Glutamatergic neuron (in vitro differentiated cells): ENCODE measurements at places on chromosomes 3 and 15. TPM values are rescaled to one million over a fixed set of nuclear protein-coding genes. Genes with fewer than 3 reads are reported as not detected.

GNAT1 gene
- total RNA-seq = not detected

FANCD2OS gene
- not detected for total RNA-seq

ZNF385D gene
- 42.9 TPM for total RNA-seq

NOX5 gene
- total RNA-seq = not detected

ATP10A gene
- not detected for total RNA-seq

MLF1 gene
- 16.8 TPM for total RNA-seq

THUMPD3 gene
- 50.2 TPM for total RNA-seq

IL17RB gene
- total RNA-seq = 0.78 TPM

PATL2 gene
- not detected for total RNA-seq

CCR3 gene
- not detected for total RNA-seq

SLC9C1 gene
- not detected for total RNA-seq

C3orf80 gene
- 0.34 TPM for total RNA-seq

FBXL2 gene
- total RNA-seq = 21.4 TPM

MAPKBP1 gene
- 45.7 TPM for total RNA-seq

TIGIT gene
- not detected for total RNA-seq

ZDHHC19 gene
- 1.2 TPM for total RNA-seq

ATP13A5 gene
- total RNA-seq = not detected

ZNF501 gene
- 6.2 TPM for total RNA-seq

ADAMTS7 gene
- total RNA-seq = 181 TPM

CHDH gene
- 0.61 TPM for total RNA-seq

SLCO2A1 gene
- total RNA-seq = not detected

PRTG gene
- total RNA-seq = 19.4 TPM

EIF4E3 gene
- 21.9 TPM for total RNA-seq

PPP2R3A gene
- 13.0 TPM for total RNA-seq

CCR8 gene
- not detected for total RNA-seq

CFAP100 gene
- total RNA-seq = not detected

IL5RA gene
- not detected for total RNA-seq

LRRK1 gene
- 1.5 TPM for total RNA-seq

LRRIQ4 gene
- total RNA-seq = 0.29 TPM

CERS3 gene
- not detected for total RNA-seq

ILDR1 gene
- not detected for total RNA-seq

LYZL4 gene
- not detected for total RNA-seq
